ENCODE measurements at places on chromosomes 16 and 17.

- peak; percentile 82 for DNase-seq
Observed at GRCh38 chr17:10697092-10698081, at the start of the genes ADPRM and SCO1. TSS of gene ADPRM (plus strand) at chr17:10697594. CDS start at chr17:10704927, 7,333 bp downstream. TSS of gene SCO1 (minus strand) at chr17:10697533. CDS start at chr17:10697507, 26 bp downstream.

DNA sequence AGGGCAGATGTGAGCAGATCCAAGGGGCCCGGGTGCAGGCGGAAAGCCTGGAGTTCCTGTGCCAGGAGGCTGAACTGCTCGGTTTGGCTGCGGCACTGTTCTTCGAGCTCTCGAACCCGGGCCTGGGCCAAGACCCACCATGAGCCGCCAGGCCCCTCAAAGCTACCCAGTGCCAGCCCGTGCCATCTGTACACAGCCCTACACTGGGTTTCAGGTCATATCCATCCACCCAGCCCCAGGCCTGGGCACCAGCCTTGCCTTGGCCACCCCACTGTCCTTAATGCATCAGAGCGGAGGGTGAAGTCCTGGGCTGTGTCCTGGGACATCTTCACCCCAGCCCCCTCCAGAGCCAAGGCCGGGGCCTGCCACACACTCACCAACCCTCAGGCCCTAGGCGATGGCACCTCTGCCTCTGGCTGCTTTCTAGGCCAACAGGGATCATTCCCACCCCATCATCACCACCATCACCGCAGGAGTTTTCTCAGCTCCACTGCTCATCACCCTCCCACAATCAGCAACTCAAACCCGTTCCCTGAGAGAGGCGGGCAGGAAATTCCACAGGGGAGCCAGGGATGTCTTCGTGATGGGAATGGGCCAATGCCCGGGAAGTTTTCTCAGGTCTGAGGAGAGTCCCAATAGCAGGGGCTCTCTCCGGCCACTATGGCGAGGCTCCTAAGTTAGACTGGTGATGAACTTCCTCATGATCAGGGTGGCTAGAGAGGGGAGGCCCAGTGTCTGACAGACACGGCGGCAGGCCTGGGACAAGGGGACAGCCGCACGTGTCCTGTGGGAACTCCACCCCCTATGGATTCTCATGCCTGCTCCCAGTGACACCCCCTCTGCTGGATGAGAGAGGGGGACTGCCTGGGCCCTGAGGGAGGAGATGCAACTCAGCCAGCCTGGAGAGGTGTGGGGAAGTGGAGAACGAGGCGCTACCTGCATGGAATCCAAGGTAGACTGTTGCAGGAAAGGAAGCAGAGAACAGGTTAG lies 9.1 kb downstream of the TSPOAP1 start:
- DNase-seq = no peak

DNA sequence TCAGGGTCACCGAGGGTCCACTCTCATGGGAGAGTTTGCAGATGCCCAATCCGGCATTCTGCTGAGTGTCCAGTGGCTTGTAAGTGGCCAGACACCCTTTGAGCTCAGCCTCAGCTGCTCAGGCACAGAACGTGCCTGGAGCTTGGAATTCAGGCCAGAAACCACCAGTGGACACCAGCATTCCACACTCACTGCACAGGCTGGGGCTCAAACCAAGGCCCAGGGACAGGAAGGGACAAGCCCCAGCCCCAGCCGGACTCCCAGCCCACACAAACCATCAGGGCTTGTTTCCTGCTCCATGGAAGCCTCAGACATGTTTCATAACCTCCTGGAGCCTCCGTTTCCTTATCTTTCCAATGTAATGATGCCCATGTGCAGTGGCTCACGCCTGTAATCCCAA lies 5.0 kb upstream of the NPRL3 start:
- DNase-seq = no peak

DNA sequence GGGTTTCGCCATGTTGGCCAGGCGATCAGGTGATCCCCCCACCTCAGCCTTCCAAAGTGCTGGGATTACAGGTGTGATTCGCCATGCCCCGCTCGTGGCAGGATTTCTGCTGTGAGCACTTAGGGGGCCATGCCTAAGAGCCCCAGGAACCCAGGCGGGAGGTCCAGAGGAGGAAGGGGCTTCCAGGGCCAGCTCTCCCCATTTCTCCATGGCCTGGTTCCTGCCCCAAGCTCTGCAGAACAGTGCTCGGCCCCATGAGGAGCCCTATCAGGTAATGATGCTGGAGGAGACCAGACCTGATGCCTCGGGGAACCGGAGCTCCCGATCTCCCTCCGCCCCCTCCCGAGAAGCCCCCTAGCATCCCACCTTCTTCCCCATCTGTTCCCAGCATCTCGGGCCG lies 53.6 kb downstream of the RMI2 start:
- DNase-seq = no peak

DNA sequence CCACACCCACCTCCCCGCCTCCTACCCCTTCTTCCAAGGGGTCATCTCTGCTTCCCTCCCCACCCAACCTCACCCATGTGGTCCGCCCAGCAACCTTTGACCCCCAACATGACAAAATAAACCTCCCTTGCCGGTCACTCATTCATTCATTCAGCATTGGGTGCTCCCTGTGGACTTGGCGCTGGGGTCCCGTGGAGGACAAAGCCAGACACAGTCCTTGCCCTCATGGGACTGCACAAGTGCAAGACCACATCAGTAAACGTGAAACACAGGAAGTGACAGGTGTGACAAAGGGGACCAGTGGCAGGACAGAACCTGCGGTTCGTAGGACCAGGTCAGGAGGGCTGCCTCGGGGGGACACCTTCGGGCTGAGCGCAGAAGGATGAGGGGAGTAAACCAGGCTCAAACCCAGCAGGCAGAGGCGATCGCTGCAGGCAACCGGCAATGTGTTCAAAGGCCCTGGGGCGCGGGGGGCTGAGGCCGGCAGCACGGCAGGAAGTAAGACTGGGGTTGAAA lies 185.4 kb downstream of the SEC14L1 start:
- no peak for DNase-seq

DNA sequence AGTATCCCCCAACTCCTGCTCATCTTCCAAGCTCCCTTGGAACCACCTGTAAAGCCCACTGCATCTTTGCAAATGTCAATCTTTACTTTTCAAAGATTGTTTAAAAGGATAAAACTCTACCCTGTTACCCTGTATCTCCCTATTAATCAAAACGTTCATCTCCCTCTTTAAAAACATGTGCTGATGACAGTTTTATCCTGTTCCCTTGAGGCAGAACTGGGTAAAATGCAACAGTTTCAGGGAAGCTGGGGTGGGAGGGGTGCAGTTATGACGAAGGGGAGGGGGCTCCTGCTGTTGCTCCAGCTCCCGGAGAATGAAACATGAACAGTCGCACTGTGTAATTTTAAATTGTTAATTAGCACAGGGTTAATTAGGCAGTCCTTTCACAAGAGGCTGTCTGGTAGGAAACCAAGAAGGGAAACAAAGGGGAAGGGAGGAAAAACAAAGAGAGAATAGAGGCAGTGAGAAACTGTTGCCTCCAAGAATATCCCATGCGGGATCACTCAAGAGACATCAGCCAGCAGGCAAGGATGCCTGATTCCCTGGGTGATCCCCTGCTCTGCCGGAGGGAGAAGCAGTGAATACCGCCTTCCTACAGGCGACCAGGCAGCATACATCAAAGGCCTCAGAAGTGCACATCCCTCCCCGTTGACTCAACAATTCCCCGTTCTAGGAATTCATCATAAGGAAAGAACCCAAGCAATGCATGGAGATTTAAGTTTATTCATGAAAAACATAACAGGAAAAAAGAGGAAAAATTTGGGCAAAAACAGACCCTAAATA lies 84.2 kb downstream of the ZFHX3 start:
- DNase-seq = no peak

- DNase-seq = no peak
Observed at GRCh38 chr17:4301066-4301465, 37.3 kb upstream of the ANKFY1 start.

GRCh38 chr17:42459801-42460281 lies 1.2 kb downstream of the ATP6V0A1 start:
- DNase-seq = no peak

GRCh38 chr17:76710863-76711611 lies at the start of gene MXRA7:
TSS of gene MXRA7 (minus strand) at chr17:76710965. CDS start at chr17:76710946, 19 bp downstream.
- DNase-seq = peak; percentile 66

DNA sequence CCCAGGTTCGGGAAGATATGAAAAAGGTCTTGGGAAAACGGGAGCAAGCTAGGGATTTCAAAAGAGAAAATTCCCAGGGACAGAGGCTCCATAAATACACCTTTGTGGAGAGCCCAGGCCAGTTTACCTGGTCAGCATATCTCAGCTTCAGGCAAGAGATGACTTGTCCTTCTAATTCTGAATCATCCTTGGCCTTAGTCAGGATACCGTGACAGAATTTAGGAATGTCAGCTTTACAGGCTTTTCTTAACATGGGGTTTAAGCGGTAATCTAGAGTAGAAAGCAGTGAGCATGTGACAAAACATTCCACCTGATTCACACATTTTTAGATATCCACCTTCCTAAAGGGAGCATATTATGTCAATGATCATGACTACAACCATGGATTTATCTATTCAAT lies 41.1 kb upstream of the CLEC18B start:
- no peak for DNase-seq

DNA sequence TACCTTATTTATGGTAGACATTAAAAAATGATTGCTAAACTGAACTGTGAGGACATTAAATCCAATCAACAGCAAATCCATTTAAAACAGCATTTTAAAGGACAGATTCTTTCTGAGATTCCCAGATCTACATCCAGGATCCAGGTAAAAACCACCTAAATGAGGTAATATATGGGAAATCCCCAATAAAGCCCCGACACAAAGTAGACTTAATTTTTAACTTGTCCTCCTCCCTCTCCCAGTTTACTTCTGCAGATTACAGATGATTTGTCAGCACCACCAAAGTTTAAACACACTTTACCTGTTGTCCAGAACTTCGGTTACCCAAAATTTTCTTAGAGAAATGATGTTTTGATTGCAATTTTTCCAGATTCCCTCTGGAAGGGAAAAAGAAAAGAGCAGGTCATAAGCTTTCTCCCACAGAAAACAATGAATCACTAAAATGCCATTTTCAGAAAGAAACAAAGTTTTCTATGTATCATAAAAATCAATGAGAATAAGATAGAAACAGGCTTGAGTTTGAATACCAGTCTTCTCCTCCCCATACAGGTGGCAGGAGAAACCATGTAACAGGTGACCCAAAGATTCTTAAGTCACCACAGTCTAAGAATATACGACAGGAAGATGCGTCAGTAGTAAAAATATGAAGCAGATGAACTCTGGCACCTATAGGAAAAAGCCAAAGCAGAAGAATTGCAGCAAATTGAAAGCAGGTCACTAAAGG lies 22.8 kb downstream of the GJC1 start:
- no peak for DNase-seq

DNA sequence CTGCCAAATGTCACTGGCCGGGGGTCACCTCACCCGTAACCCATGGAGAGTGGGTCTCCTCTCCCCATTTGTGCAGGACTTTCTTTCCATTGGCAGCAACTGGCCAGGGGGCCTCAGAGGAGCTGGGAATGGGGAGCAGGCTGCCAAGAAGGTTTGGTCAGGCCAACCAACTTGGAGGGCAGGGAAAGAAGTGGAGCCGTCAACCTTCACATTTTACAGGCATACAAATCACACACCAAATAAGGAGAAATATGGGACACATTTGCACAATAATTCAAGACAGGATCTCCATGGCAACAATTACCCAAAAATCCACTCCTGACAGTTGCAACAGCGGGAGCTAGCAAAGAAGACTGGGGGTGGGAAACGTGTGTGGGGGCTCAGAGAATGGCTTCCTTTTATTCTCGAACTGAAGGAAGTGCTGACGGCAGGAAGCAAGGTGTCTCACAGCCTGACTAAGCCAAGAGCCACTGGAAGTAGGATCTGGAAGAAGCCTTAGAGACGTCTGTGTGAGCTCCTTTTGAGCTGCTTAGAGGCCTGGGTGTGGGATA lies 20.9 kb downstream of the RPRML start:
- no peak for DNase-seq

GRCh38 chr17:62652251-62653001 lies 25.0 kb downstream of the MRC2 start:
- DNase-seq = peak; percentile 6

- DNase-seq = no peak
Observed at GRCh38 chr16:87778476-87778829, 12.7 kb upstream of the KLHDC4 start.

GRCh38 chr17:19673623-19674022 lies 25.1 kb downstream of the ALDH3A2 start:
- DNase-seq = no peak

DNA sequence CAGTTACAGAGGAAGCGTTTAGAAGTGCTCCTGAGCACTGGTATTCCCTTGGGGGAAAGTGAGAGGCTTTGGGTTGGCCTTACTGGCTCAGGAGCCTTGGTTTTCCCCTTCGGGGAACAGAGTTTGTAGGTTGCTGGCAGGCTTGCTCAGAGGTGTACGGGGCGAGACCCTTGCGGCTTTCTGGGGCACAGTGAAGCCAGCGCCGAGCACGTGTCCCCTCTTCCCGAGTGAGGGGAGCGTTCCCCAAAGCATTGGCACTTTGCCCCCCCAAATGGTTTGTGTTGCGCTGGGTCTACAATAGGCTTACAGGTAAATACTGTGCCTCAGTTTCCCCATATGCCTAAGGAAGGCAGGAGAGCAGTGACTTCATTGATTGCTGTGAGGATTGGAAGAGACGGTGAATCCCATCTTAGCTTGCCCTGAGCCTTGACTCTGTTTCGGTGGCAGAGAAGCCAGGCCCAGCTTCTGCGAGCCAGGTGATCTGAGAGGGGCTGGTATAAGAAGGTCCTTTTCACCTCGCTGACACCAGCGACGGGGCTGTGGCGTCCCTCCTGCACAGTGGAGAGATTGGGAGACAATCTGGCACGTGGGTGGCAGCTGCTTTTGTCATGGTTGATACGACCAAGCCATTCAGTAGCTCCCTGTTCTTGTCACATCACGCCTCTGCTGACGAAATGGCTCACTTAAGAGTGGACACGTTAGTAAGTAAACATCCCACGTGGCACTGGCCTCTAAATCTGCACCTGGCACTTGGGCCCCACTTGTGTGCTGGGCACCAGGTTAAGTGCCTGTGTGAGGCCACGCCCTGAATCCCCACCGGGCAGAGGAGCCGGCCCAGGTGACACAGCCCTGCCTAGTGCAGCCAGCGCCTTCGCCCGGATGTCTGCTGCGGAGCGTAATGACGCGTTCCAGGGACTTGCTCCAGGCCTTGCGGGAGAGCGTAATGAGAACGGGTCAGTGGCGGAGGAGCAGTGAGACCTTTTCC lies 55.0 kb downstream of the MEAK7 start:
- no peak for DNase-seq

DNA sequence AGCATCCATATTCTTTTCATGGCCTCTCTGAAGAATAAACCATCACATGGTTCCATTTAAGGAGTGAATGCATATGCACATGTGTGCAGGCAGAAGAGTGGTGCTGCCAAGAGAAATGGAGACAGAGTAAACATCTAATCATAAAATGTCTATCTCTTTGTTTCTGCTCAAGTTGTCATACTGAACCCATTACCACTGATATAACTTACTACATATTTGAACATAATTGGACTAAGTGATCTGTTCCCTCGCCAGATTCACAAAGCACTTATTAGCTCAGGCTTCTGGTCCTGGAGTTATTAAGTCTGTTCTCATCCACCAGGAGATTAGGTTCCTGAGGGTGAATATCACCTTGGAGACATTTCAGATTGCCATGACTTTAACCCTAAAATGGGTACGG lies 72.3 kb upstream of the XYLT1 start:
- DNase-seq = no peak

Measured in T-helper 9 cell (primary cell).